Stimulated activated CD8-positive, alpha-beta memory T cell treated with anti-CD3 and anti-CD28 coated beads, Interleukin-7, amount 100 ng/mL, for 1 hour (primary cell): ENCODE measurements at places on chromosomes 12 and 14.

DNA sequence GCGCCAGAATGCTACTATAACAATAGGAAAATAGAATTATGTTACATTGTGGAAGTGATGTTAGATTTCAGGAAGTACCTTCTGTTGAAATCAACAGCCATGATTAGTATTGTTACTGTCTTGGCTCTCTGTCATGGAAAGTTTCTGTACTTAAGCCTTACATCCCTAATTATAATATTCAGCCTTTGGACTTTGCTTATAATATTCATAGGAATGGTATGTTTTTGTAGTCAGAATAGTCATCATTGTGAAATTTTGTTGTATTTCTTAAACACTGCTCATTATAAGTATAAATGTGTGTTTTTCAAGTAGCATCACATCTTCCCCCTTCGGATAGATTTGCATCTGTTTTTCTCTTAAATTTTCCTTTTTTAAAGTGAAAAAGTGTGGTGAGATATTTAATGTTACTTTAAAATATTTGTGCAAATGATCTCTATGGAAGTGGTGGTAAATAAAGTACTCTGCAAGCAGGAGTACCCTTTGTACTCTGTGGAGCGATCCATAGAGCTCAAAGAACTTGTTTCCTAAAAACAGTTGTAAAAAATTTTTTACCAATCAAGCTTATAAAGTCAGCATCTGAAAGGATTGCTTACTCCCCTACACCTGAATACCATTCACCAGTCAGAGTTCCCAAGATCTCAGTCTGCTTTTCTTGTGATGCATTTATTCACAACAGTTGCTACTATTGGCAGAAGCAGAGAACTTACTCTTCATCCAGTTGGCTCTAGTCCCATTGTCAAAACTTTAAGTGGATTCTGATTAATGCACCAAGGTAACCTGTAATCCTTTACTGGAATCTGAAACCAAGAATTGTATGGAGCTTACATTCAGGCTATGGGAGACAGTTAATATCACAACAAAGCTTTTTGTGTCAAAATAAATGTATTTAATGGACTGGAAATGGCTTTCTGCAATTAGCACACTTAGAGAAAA is 87.8 kb downstream of the RIC8B start:
- DNase-seq, result no peak

GRCh38 chr12:107032266-107032665 is 45.3 kb upstream of the MTERF2 start:
- no peak for DNase-seq

DNA sequence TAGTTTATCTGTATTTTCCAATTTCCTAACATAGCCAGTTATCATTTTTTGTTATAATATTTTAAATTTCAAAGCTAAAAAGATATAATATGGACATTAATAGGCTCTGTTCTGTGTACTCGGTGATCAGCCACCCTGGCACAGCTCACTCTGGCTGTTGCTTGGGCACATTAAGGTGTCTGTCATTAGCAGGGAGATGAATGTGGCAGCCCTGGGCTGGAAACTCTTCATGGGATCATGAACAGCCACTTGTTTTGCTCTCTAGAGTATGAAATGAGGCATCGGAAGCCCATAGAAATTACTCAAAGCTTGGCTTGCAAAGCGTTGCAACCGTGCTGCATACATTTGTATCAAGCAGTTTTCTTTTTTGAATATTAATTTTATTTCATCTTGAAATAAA is 233.2 kb downstream of the DACT1 start:
- DNase-seq, result no peak

DNA sequence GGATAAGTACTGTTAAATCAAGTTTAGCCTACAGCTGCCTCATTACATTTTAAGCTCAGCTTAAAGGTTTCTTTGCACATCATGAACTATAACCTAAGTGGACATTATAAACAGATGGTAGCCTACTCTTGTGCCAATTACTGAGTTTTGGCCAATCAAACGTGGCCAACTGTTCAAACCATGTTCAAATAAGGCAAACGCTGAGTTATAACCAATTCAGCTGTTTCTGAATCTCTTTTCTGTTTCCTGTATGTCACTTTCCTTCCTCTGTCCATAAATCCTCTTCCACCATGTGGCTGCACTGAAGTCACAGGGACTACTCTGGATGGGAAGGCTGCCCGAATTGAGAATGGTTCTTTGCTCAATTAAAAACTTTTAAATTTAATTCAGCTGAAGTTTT is 98.4 kb downstream of the BCAT1 start:
- no peak for DNase-seq

GRCh38 chr12:7832059-7832696 is 40.5 kb downstream of the SLC2A14 start:
- no peak for DNase-seq

- DNase-seq, result no peak
Observed at GRCh38 chr14:91330856-91331255, 86.4 kb upstream of the GPR68 start.

- no peak for DNase-seq
Observed at GRCh38 chr12:57151741-57152630, 4.6 kb upstream of the LRP1-AS start.

- no peak for DNase-seq
Observed at GRCh38 chr14:89244720-89245119, 172.3 kb downstream of the FOXN3 start.
